ENCODE measurements at places on chromosomes 6 and 20.

DNA sequence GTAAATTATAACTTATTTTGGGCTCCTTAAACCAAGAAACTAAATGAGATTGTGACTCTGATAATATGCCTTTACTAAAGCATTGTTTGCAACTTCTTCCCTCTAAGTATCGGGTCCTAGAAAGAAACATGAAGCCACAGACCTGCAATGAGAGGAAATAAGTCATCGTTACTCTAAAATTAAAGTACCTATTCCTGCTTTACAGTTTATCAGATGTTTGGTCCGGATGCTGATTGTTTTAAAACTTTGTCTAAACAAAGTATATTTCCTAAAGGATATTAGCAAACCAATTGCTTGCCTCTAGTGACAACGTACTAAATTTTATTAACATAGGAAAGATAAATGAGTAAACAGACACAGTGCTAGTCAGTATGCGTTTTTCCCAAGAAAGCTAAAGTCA, 216.8 kb downstream of the GJA1 start:
- no peak for DNase-seq

DNA sequence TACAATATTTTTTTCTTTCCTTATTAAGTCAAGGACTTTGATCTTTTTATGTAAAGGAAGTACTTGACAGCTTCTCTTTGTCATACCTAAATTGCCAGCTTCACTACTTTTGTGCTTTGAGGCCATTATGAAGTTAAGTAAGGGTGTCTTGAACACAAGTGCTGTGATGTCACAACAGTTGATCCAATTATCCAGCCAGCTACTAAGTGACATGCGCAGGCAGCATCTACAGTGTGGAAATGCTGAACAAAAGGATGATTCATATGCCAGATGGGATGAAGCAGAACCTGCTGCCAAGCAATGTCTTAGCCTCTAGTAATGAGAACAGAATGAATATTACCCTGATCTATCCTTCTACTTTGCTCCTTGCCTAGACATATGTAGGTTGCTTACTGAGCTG, 68.3 kb upstream of the TMEM244 start:
- peak; percentile 59 for DNase-seq

DNA sequence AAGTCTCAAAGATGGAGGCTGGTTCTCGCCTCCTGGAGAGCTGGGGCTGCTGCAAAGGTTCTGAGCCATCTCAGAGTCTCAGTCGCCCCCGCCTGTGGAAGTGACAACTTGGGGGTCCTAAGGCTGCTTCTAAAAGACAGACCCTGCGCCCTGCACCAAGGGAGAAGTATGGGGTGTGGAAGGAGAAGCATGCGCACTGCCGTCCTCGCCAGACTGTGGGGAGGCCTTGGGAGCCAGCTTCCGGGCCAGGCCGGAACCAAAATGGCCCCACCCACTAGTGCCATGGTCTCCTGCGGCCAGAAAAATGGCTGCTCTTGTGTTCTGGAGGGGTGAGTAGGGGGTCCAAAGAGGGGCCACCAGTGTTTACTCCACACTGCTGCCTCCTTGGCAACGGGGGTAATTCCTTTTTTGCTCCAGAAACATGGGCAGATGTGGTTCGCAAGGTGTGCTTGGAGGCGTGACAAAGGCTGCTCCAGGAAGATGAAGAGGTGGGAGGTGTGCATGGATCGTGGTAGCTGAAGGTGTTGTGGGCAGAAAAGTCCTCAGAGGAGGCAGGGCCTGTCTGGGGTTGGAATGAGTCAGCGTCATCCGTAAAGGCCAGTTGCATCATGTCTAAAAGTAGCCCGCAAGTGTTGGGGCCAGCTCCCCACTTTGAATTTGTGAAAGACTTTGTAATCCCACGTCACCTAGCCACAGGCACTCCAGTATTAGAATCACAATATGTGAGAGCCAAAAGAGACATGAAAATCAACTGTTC, 329.8 kb upstream of the SOX4 start:
- DNase-seq = no peak

DNA sequence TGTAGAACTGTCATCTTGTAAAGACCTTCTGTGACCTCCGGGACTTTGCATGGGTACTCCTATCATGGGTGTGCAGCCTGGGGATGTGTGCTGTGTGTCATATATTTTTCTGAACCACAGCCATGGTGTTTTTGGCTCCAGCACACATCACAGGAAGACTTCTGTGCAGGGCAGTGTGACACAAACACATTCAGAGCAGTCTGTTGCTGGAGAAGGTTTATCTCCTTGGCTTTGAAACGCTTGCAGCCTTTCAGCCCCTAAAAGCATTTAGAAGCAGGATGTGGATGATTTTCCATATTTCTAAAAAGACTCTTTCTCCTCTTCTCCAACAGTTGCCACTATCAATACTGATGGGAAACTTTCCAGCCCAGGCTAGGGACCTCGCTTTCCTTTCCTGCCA, 221.6 kb upstream of the FOXA2 start:
- DNase-seq = no peak

DNA sequence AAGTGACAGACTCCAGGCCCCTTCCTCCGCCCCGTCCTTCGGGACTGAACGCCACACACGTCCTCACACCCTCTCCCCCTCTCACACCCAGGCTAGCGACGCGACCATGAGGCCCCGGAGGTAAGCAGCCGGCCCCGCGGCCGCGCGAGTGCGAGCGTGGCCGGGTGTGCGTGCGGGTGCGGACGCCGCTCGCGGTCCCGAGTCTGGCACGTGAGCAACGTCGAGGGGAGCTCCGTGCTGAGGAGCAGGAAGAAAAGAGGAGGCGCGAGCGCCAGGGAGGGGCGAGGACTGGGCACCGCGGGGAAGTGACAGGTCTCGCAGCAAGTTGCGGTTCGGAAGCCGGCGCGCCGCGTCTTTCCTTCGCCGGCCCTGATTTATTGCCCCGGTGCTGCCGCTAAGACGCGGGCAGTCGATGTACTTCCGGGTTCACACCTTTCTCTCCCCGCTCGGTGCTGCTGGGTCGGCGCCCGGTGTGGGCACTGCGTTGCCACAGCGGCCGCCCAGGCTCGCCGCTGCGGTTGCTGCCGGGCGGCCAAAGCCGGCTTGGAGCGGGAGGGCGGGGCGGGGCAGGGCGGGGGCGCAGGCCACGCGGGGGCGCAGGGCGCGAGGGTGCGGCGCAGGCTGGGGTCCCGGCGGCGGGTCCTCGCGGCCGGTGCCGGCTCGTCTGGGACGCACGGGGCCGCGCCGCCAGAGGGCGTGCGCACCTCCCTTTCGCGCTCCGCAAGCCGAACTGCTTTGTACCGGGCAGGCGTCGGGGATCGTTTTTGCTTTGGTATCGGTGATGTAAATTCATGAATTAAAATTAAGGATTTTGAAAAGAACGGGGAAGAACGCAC, 15.8 kb upstream of the LIN28B start:
- peak; percentile 30 for DNase-seq

DNA sequence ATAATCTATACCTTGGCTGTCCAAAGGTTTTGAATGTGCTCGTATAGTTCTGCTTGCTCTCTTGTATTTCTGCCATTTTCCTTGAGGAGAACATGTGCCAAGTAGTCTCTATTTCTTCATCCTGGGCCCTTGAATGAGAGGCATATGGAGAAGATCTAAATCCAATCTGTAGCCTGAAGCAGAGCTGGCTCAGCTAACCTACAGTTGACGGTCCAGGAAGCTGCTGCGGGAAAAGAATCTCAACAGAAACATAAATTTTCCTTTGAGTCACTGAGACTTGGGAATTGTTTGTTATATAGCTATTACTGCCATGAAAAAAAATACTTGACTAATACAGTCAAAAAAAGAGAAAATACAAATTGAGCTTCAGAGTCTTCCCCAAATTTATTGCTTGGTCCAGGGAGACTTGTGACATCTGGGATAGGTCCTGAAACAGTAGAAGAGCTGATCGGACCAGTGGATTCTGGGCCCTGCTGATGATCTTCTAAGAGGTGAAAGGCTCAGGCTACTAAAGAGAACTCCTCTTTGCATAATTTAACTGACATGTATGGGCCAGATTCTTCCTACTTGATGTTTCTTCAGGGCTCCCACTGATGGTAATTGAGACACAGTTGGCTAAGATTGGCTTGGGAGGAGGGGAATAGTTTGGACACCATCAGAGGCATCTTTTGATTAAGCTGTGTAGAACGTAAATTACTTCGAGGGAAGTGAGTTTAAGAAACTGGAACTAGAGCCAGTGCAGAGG, 29.9 kb upstream of the PLCB4 start:
- no peak for DNase-seq

GRCh38 chr20:31523361-31524283, 9.4 kb downstream of the HM13 start:
- DNase-seq = no peak

- no peak for DNase-seq
Observed at GRCh38 chr20:57930351-57930750, 220.5 kb upstream of the PMEPA1 start.

DNA sequence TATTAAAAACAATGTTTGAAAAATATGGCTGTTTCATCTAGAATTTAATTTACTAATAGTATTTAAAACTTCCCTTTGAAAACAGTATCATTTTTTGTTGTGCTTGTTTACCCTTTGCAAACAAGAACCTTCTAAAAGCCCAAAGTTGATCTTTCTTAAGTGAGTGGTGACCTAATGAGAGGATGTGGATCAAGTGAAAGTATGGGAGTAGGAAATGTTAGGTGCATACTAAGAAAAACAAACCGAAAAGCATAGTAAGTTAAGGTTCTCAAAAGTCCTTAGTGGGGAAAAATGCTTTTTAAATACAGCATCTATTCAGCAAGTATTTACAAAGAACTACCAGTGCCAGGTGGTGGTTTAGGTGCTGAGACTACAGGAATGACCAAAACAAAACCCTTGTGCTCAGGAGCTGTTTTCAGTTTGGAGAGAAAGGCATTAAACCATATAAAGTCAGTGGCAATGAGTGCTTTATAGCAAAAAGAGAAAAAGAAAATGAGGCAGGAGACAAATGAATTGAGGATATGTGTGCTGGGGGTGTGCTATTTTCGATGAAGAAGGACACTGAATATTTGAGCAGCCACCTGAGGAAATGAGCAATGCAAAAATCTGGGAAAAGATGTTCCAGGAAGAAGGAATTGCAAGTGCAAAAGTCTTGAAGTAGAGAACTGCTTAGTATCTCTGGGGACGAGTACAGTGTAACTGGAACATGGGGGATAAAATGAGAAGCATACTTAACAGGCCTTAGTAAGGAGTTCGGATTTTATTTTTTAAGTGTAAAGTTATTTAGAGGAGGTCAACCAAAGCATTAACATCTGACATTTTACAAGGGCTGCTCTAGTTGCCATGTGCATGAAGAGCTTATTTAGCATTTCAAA, 24.0 kb downstream of the RNF146 start:
- no peak for DNase-seq

DNA sequence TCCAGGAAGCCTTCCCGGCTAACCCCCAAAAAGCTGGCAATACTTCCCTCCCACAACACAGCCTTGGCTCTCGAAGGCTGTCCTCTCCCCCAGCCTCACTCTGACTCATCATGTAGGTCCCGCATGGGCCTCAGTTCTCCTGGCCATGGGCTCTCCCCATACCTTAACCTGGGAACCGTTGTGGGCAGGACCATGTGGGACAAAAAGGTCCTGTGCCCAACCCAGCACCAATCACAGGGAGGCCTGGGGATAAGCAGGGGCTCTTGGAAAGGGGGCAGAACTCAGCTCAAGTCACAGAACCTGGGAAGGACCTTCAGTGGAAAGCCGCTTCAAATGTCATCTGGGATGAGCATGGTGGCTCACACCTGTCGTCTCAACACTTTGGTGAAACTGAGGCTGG, 45.5 kb downstream of the MRPL14 start:
- DNase-seq = no peak

- DNase-seq = no peak
Observed at GRCh38 chr20:60381643-60382400, 423.6 kb downstream of the CDH26 start.

- no peak for DNase-seq
Observed at GRCh38 chr6:9458424-9458823, 956.5 kb downstream of the TFAP2A start.

DNA sequence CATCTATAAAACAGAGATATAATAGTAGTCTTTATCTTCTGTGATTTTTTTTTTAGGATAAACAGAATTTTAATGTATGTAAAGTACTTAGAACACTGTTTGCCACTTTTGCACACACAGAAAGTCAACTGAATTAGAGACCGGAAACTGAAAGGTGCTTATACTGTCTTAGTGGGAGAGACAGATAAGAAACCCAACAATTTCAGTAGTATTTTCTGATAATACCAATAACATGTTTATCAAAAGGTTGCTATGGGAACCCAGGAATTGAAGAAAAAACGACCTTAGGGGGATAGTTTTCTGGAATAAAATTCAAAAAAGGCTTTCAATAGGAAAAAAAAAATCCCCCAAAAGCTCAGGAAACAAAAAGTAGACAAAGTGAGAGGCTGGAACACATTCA, 138.6 kb downstream of the BCKDHB start:
- no peak for DNase-seq

- DNase-seq = no peak
Observed at GRCh38 chr20:50417023-50417329, 93.2 kb upstream of the PTPN1 start.

DNA sequence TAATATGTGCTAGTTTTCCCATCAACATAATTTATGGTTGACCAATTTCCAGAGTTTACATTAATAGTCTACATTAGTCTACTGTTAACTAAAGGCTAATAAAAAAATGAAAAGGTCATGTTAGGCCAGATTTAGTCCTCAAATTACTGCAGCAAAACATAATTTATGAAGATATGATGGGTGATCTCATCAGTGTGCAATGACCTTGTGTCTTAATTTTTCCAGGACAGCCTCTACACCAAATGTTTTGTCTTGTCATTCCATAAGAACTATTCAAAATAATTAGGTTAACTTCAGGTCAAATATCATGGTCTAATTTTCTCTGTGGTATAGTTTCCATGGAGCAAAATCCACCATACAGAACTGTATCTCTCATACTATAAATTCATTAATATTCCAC, 234.2 kb downstream of the COL12A1 start:
- DNase-seq = no peak

- DNase-seq = no peak
Observed at GRCh38 chr6:4957521-4958231, 46.2 kb downstream of the RPP40 start.

DNA sequence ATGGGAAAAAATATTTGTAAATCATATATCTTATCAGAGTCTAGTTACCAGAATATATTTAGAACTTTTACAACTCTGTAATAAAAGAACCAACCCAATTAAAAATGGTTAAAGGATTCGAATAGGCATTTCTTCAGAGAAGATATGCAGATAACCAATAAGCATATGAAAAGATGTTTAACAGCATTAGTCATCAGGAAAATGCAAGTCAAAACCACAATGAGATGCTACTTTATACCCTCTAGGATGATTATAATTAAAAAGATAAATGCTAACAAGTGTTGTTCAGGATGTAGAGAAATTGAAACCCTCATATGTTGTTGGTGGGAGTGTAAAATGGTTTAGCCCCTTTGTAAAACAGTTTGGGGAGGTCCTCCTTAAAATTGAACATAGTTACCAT, 94.1 kb downstream of the LRRC1 start:
- DNase-seq = no peak

- DNase-seq = no peak
Observed at GRCh38 chr6:145189836-145190235, 545.5 kb downstream of the EPM2A start.

Data from amniotic stem cell (primary cell).